ENCODE measurements at places on chromosomes 7 and 10. TPM values are rescaled to one million over a fixed set of nuclear protein-coding genes. Genes with fewer than 3 reads are reported as not detected.

CALCR gene
- polyA plus RNA-seq = not detected

PSD gene
- 10.4 TPM for polyA plus RNA-seq

PPP3CB gene
- polyA plus RNA-seq = 60.6 TPM

ARHGEF35 gene
- polyA plus RNA-seq = 1.5 TPM

OLAH gene
- polyA plus RNA-seq = 1.1 TPM

PRLHR gene
- 3.6 TPM for polyA plus RNA-seq

WNT8B gene
- 0.97 TPM for polyA plus RNA-seq

EPHA1 gene
- polyA plus RNA-seq = 1.2 TPM

UMAD1 gene
- polyA plus RNA-seq = 33.3 TPM

SCART1 gene
- 0.42 TPM for polyA plus RNA-seq

POLR1F gene
- polyA plus RNA-seq = 7.5 TPM

DTX2 gene
- polyA plus RNA-seq = 83.7 TPM

FBXO24 gene
- polyA plus RNA-seq = 0.16 TPM

AIMP2 gene
- polyA plus RNA-seq = 12.5 TPM

ACTL6B gene
- 0.64 TPM for polyA plus RNA-seq

PAPOLB gene
- 0.08 TPM for polyA plus RNA-seq

OGDHL gene
- 9.2 TPM for polyA plus RNA-seq

MACROH2A2 gene
- polyA plus RNA-seq = 3.4 TPM

ERVW-1 gene
- polyA plus RNA-seq = not detected

MEOX2 gene
- polyA plus RNA-seq = 0.82 TPM

PIP gene
- not detected for polyA plus RNA-seq

SPDYE1 gene
- polyA plus RNA-seq = not detected

C1QL3 gene
- not detected for polyA plus RNA-seq

CRTAC1 gene
- 0.72 TPM for polyA plus RNA-seq

HMX2 gene
- polyA plus RNA-seq = not detected

CYP3A7 gene
- polyA plus RNA-seq = 0.20 TPM

TFEC gene
- 2.0 TPM for polyA plus RNA-seq

ICA1 gene
- polyA plus RNA-seq = 9.5 TPM

COL26A1 gene
- 15.0 TPM for polyA plus RNA-seq

BTRC gene
- 13.8 TPM for polyA plus RNA-seq

AKR1D1 gene
- polyA plus RNA-seq = not detected

CALY gene
- 18.3 TPM for polyA plus RNA-seq

OPN4 gene
- polyA plus RNA-seq = 0.30 TPM

TRIM73 gene
- 22.6 TPM for polyA plus RNA-seq

FEZF1 gene
- polyA plus RNA-seq = not detected

AKR1C2 gene
- 9.7 TPM for polyA plus RNA-seq

NRP1 gene
- polyA plus RNA-seq = 20.2 TPM

KCND2 gene
- polyA plus RNA-seq = 0.24 TPM

GPR146 gene
- 14.2 TPM for polyA plus RNA-seq

ATOH7 gene
- polyA plus RNA-seq = 0.48 TPM

IFIT1B gene
- polyA plus RNA-seq = not detected

PLAC9 gene
- polyA plus RNA-seq = 67.6 TPM

FAM200A gene
- polyA plus RNA-seq = 9.3 TPM

MTPN gene
- polyA plus RNA-seq = 29.7 TPM

SKIDA1 gene
- polyA plus RNA-seq = 2.3 TPM

SEC61G gene
- 168 TPM for polyA plus RNA-seq

MCM10 gene
- 0.08 TPM for polyA plus RNA-seq

ZCWPW1 gene
- 20.2 TPM for polyA plus RNA-seq

ASB4 gene
- 150 TPM for polyA plus RNA-seq

CPN1 gene
- not detected for polyA plus RNA-seq

ARPC1B gene
- polyA plus RNA-seq = 90.7 TPM

SEMA3E gene
- 0.09 TPM for polyA plus RNA-seq

FAM25C gene
- polyA plus RNA-seq = not detected

SRRM3 gene
- 43.3 TPM for polyA plus RNA-seq

AASS gene
- polyA plus RNA-seq = 7.7 TPM

LRRC72 gene
- not detected for polyA plus RNA-seq

GDF2 gene
- not detected for polyA plus RNA-seq

ACTR3C gene
- 16.9 TPM for polyA plus RNA-seq

RSPH10B gene
- polyA plus RNA-seq = 0.80 TPM
